Mucosa of gallbladder (tissue), 1 donor: ENCODE measurements at places on chromosomes 6 and 20. TPM values are rescaled to one million over a fixed set of nuclear protein-coding genes. Genes with fewer than 3 reads are reported as not detected.
A peak's percentile ranks its signal among the peaks of the same experiment; 100 is the strongest.

Gene ZSWIM1
- 14.6 TPM for total RNA-seq

Gene ARMC2
- 5.8 TPM for total RNA-seq

Gene SRMS
- total RNA-seq = not detected

Gene FGD2
- total RNA-seq = 20.5 TPM

Gene TSHZ2
- 42.9 TPM for total RNA-seq

Gene CAGE1
- not detected for total RNA-seq

Gene KIAA0408
- total RNA-seq = 6.8 TPM

Gene ADNP
- 68.9 TPM for total RNA-seq

Gene SMIM8
- 11.6 TPM for total RNA-seq

Gene MPIG6B
- 0.37 TPM for total RNA-seq

Gene MOG
- not detected for total RNA-seq

Gene OXT
- 0.46 TPM for total RNA-seq

DNA sequence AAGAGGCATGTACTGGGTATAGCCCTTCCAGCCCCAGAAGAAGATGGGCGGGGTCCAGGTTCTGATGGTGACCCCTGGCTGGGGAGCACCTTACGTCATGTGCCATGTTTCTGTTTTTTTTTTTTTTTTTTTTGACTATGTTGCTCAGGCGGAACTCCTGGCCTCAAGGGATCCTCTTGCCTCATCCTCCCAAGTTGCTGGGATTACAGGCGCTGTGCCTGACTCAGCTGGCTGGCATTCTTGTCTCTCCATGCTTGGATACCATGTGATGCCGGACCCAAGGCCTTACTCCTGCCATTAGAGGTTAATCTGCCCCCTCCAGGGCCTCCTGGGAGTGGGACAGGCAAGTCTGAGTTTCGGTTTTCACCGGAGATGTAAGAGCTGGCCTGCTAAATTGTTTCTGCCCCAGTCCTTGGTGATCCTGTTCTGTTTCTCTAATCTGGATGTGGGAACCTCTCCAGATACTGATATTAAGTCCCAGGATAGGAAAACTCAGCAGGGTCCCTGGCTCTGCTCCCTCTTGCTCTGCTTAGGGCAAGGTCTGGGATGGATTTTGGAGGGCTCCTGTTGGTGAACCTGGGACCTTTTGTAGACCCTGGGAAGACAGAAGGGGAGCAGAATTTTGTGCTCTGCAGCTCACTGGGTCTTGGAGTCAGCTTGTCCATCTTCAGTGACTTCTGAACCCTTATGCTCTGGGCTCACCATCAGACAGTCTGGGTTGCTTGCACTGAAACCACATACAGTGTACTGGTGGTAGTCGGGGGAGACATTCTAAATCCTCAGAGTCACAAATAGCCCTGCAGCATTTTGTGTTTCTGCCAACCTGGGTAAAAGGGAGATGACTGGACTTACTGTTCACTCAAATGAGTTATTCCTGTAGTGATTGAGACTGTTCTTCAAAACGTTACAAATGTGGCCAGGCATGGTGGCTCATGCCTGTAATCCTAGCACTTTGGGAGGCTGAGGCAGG, 45.1 kb downstream of the PTK7 start:
- DNase-seq = peak; percentile 63

DNA sequence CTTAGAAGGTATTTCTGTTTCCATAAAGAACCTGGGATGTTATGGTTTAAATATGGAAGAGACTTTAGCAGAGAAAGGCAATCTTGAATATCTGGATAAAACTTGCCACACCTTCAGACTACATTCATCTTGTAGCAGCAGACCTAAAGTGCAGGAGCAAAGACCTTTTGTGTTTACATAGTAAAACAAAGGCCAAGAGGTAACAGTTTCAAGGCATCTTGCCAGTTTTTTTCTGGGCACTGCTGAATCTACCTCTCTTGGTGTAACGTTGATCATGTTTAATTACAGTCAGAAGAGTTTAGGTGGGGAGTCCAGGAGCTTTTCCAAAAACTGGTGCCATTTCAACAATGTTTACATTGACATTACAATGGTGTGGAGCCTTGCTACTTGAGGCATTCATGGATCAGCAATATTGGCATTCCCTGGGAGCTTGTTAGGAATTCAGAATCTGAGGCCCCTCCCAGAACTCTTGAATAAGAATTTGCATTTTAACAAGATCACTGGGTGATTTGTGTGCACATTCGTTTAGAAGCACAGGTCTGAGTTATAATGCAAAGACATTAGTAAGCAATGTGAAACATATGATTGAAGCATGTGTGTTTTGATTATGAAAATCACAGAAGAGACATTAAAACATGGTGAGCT, 94.5 kb downstream of the F13A1 start:
- DNase-seq = peak; percentile 57

DNA sequence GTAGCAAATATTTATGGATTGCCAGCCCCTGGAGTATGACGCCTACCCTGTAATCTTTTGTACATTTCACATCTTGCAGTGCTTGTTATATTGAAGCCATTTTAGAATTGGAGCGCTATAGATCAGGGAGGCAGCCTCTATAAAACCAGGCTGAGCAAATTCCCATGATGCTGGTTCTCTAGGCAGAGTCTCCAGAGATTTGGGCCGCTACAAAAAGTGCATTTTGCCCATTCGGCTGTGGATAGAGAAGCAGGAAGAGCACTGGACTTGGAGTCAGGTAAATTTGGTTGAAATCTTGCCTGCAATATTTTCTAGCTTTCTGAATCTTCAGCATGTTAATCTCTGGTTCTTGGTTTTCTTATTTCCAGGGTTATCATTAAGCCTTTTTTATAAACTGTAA, 2.0 kb downstream of the YWHAB start:
- no peak for DNase-seq

- DNase-seq = no peak
Observed at GRCh38 chr6:169115632-169116031, 138.0 kb downstream of the THBS2 start.

GRCh38 chr6:20182926-20183521, 29.2 kb downstream of the MBOAT1 start:
- peak; percentile 72 for DNase-seq

DNA sequence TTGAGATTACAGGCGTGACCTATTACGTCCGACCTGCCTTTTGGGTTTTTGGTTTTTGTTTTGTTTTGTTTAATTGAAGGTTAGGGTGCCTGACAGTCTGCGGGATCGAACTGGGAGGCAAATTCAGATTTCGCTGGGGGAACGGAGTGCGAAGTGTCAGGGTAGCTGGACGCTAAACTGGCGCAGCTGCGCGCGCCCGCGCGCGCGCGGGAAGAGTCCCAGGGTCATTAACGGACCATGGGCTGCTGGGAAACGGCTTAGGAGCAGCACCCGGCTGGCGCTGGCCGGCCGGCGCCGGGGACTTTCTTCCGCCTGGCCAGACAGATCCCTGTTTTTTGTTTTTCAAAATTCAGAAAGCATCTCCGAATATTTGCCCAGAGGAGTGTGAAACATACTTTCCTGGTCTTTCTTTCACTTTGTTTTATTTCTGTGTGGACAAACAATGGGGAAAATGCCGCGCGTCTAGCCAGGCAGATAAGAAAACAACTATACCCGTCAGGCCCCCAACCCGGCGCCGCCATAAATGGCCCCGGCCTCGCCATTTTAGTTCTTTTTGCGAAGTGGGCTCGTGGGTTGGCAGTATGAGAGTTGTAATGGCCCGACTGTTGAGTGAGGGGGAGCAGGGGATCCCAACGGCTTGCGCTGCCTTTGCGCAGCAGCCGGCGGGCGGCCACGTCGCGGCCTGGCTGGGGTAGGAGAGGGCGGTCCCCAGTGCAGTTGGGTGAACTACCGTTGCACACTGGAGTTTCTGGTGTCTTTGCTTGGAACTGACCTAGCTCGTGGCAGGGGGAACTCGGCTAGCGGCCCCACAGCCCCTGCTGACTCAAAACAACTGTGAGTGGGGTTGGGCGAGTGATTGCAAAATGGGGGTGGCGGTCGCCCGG, 7.1 kb downstream of the HSPA1B start:
- DNase-seq = peak; percentile 91

- DNase-seq = no peak
Observed at GRCh38 chr6:48073976-48074767, 36.8 kb downstream of the PTCHD4 start.

DNA sequence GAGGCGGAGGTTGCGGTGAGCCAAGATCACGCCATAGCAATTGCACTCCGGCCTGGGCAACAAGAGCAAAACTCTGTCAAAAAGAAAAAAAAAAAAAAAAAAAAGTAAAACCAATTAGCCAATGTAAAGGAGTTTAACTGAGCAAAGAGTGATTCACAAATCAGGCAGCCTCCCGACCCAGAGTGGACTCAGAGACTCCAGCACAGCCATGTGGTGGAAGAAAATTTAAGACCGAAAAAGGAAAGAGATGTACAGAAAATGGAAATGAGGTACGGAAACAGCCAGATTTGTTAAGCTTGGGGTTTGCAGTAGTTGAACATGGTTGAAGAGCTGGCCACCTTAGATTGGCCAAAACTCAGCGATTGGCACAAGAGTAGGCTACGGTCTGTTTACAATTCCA, 51.4 kb downstream of the ERMARD start:
- no peak for DNase-seq

DNA sequence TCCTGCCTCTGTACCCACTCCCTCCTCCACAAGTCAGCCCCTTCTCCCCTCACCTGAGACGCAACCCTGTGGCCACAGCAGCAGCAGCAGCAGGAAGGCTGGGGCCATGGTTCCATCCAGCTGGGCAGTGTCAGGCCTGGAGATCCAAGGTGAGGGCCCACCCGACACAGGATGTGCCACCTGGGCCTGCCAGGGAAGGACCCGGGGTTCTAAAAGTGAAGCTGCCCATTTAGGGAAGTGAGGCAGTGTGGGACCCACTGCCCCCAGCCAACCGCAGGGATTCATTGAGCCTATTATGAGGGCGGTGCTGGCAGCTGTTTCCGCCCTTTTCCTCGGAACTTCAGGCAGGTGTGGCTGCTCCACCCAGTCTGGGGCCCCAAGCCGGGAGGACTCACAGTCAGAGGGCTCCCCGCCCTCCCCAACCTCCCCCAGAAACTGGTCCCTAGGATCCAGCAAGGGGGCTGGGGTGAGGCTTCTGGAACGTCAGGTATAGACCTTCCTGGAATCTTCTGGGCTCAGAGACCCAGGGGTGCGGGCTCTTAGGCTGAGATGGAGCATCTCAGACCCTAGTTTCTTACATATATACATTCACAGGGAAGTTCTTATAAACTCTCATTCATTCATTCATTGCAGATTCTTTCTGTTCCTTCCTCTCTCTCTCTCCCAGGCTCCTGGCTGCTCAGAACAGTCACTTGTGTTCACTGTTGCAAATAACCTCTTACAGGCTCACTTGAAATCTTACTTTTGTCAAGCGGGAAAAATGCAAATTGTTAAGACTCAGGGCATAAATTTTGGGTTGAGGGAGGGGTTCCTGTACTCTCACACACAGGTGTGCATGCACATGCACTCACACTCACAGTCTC, at the start of gene TREML2:
TREML2 (minus strand) TSS at position 249 of the 863 bp plus-strand sequence; CDS start at position 108, 141 bp downstream.
- DNase-seq = no peak

- DNase-seq = no peak
Observed at GRCh38 chr6:137927777-137928218, 60.7 kb downstream of the TNFAIP3 start.

DNA sequence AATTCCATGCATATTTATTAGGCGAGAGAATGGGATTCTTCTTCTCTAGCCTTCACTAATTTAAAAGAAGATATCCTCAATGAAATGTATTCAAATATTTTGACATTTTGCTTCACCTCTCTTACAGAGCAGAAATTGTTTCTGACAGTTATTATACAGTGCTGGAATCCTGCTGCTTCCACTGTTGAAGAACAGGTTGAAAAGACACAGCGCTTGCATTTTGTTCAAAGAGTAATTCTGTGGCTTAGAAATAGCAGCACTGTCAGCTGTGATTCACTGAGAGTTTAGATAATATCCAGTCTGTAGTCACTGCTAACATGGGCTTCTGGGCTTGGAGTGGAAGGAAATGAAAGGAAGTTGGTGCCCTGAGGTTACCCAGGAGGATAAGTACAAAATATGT, 117.1 kb upstream of the FBXL4 start:
- no peak for DNase-seq

DNA sequence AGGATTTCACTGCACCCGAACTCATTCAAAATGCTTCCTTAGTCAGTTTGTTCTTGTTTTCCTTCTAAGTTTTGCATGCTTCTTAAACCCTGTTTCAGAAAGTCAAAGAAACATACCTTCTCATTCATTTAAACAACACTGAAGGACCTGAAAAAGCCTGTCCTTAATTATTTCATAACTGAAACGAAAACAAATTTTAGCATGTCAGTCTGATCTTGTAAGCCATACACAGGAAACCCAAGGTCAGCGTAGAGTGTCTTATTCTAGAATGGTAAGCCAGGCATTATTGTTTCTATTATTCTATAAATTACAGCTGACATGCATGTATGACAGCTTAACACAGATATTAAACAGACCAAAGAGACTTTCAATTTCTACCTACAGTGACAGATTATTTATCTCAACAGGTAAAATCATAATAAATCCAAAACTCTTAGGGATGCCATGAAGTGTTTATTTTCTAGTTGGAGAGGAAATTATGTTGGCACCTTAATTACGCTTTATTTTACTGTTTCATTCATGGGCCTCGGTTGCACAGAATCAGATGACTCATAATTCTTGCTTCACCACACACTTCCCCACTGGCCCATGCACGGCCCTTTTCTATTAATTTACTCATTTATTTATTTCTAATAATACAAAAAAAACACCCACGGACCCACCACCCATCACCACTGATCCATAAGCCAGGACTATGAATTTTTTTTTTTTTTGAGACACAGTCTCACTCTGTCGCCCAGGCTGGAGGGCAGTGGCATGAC, 39.3 kb upstream of the DUSP22 start:
- DNase-seq = no peak

GRCh38 chr6:16179970-16180431, 51.1 kb downstream of the MYLIP start:
- DNase-seq = no peak

DNA sequence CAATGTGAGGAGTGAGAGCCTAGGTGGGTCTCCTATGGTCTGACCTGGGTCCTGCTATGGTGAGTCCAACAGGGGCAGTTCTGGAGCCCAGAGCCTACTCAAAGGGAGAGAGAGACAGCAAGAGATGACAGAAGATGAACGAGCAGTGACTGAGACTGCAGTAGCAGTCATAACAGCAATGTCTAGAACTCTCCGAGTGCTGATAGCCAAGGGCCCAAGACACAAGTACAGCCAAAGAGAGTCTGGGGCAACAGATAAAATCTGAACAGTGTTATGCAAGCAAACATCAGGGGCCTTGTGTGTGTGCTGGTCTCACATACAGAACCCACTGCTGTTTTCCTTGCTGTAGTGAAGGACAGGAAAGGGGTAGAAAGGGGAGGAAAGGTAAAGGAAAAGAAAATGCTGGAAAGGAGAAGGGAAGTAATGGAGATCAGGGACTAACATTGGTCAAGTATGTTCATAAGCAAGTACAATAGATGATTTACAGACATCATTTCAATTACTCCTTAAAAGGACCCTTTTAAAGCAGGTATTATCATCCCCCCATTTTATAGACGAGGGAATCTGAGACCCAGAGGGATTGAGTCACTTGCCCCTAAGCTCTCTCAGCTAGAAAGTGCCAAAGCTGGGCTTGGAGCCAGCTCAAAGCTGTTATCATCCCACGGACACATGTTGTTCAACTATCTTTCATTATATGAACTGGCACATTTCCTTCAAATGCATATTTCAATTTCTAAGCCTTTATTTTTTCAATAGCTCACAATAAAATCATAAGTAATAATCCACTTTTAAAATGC, 182.3 kb upstream of the RAB32 start:
- DNase-seq = no peak

- peak; percentile 58 for DNase-seq
Observed at GRCh38 chr6:46925563-46926253, 4.0 kb upstream of the ADGRF5 start.

GRCh38 chr6:56033401-56033800, 158.0 kb upstream of the BMP5 start:
- no peak for DNase-seq

GRCh38 chr6:149224399-149224798, 93.1 kb upstream of the TAB2 start:
- no peak for DNase-seq

- no peak for DNase-seq
Observed at GRCh38 chr6:105560611-105561066, 157.8 kb upstream of the PREP start.
